ENCODE measurements at places on chromosomes 1 and 21.

DNA sequence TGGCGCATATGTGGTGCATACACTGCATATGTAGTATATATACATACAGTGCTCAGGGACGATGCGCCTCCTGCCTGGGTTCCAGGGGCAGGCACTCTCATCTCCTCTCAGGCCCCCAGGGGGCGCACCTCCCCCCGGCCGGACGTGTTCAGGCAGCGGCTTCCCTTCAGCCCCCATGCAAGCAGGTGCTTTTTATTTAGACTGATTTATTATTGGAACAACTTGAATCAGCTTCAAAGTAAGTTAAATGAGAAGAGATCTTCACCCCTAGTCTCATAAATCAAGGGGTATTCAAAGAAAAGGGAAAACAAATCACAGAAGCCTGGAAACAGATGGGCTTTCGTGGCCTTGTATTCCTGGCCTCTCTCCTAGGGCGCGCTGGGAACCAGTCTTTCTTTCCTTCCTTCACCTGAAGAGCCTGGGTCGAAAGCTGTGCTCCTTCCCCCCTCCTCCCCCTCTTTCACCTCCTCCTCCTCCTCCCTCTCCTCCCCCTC, 64.6 kb downstream of the UBIAD1 start:
- peak; percentile 34 for DNase-seq

DNA sequence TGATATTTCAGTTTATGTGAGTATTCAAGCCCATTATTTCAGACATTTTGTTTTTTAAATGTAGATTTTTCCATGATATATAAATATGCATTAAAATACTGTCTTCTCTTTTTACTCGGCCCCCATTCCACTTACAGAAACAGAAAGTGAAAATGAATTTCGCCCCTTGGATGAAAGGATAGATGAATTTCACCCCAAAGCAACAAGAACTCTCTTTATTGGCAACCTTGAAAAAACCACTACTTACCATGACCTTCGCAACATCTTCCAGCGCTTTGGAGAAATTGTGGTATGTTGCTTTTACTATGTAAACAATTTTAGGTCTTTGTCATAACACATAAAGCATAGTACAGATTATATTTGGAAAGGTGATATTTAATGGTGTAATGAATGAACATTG, 59.9 kb downstream of the ZBTB17 start:
- DNase-seq: no peak

DNA sequence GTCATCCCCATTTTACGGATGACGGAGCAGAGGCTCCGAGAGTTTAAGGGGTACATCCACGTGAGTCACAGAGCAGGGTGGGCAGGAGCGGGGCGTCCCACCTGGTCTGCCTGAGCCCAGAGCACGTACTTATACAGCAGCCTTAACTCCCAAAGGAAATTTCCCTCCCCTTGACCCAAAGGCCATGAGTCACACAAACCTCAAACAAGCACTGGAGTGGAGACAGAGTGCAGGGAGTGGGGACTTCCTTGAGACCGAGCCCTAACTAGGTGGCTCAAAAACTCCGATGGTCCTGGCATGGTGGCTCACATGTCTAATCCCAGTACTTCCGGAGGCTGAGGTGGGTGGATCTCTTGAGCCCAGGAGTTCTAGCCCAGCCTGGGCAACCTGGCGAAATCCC, 141.6 kb upstream of the KLHDC7A start:
- no peak for DNase-seq

GRCh38 chr1:241215203-241215602, 141.8 kb downstream of the RGS7 start:
- no peak for DNase-seq

GRCh38 chr1:185427264-185427663, 110.2 kb upstream of the IVNS1ABP start:
- DNase-seq: no peak

- DNase-seq: no peak
These were observed 97.0 kb downstream of the MT1HL1 start for GRCh38 chr1:236907205-236907604.

- no peak for DNase-seq
These were observed 38.9 kb downstream of the ALG14 start for GRCh38 chr1:95033843-95034242.

- peak; percentile 65 for DNase-seq
These were observed 82.2 kb upstream of the ABCD3 start for GRCh38 chr1:94335950-94336349.

DNA sequence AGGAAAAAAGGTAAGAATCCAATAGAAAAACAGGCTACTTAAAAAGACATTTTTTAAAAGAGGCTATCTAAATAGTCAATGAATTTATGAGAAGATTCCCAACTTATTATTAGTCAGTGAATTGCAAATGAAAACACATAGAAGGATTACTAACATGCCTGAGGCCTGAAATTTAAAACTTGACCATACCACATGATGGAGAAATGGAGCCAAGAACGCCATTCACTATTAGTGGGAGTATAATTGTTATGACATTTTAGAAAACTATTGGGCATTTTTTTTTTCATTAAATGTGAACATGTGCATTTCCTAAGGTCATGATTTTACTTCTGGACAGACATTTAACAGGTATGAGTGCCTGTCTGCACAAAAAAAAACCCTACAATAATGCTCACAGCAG, 24.8 kb upstream of the OR2B11 start:
- DNase-seq: no peak

DNA sequence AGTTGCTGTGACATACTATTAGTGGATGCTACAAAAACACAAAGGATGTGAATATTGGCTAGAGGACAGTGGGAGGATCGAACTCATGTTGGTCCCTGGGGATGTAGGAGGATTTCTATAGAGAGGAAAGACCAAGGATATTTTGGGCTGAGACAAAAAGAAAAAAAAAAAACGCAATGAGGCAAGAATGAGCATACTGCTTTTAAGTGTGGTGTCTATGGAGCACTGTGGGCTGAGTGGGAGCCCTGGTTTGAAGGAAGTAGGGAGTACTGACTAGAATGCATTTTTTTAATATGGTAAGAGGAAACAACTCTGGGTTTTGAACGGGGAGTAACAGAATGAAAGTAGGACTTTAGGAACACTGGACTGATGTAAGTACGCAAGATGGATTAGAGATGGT, 450.7 kb downstream of the NEGR1 start:
- no peak for DNase-seq

DNA sequence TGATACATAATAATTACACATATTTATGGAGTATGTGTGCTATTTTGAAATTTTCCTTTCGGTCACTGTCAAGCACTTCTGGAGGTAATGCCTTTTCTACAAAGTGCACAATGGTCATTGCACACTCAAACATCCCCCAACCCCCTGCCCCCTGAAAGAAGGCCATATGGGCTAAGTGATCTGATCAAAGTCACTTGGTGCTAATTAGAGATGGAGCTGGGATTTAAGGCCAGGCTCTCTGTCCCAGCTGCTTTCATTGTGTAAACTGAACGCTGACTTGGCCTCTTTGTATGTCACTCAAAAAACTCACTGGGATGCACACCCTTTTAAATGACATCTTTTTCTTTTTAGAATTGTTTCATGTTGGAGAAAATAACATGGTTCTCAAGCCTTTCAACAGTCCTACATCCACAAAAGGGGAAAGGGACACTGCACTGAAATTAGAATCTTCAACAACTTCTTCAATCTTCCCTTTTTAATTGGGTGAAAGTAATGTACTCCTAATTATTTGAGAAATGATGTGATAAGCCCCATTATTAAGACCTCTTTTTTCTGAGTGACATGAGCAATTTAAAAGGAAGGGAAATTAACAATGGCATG, 149.2 kb downstream of the ST6GALNAC5 start:
- no peak for DNase-seq

- no peak for DNase-seq
These were observed 88.6 kb downstream of the ADAMTS1 start for GRCh38 chr21:26756491-26757159.
